CD4-positive, alpha-beta T cell treated with Interleukin-21 for 1 hour (primary cell): ENCODE measurements at places on chromosomes 4 and X.
A peak's percentile ranks its signal among the peaks of the same experiment; 100 is the strongest.

DNA sequence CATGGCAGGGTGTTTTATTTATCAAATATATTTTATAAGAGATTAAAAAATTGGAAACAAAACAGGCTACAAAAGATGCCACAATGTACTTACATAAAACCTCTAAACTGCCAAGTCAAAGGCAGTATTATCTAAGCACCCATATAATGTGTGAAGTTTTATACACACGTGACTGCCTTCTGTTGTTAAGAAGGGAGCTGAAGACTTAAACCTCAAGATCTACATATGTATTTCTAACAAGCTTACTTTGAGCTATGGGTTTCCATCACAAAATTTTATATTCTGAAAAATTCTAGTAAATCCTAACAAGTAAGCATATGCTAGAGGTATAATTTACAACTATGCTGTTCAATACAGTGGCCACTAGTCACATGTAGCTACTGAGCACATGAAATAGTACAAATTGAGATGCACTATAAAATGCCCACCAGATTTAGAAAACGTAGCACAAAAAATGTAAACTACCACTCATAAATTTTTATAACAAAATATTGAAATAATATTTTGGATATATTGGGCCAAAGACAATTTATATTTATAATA, 9.8 kb downstream of the ATP8A1 start:
- no peak for DNase-seq

- no peak for DNase-seq
Observed at GRCh38 chrX:41047878-41048534, 37.2 kb upstream of the USP9X start.

DNA sequence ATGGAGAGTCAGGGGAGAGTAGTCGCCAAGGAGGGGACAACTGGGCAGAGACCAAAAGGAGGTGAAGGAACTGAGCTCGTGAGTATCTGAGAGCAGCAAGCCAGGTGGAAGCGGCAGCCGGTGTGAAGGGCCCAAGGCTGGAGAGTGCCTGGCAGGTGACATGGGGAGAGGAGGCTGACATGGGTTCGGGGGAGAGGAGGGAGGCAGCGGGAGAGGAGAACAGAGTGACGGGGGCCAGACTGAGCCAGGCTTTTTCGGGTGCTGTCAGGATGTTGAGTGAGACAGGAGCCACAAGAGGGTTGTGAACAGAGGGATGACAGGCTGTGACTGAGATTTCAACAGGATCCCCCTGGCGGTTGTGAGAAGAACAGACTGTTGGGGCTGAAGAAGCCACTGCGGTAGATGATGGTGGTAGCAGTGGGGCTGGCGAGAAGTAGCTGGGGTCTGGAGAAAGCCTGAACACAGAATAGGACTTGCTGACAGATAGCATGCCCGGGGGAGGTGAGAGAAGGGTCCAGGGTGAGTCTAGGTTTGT, 5.7 kb downstream of the ELK1 start:
- DNase-seq = peak; percentile 25

- DNase-seq = no peak
Observed at GRCh38 chrX:68175562-68175961, 257.7 kb downstream of the OPHN1 start.

DNA sequence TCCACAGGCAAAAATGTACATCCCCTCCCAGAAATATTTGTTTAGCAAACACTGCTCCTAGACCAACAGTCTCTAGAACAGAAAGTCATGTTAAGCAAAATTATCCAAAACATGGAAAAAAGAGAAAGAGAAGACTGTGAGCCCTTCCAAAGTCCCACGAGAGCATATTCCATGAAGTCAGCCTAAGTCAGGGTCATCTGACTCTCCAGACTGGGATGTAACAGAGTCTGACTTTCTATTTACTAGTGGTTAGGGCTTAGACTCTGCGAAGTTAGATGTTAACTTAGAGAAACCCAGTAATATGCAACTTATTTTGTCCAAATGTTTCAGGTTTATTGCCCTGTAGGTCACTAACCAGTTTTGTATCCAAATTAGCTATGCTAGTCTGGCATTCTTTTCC, 102.3 kb downstream of the MID1 start:
- DNase-seq = no peak
